Stimulated activated CD4-positive, alpha-beta T cell treated with anti-CD3 and anti-CD28 coated beads, TNF-alpha, amount 100 ng/mL, for 1 hour (primary cell): ENCODE measurements at places on chromosomes 6 and 20.
A peak's percentile ranks its signal among the peaks of the same experiment; 100 is the strongest.

DNA sequence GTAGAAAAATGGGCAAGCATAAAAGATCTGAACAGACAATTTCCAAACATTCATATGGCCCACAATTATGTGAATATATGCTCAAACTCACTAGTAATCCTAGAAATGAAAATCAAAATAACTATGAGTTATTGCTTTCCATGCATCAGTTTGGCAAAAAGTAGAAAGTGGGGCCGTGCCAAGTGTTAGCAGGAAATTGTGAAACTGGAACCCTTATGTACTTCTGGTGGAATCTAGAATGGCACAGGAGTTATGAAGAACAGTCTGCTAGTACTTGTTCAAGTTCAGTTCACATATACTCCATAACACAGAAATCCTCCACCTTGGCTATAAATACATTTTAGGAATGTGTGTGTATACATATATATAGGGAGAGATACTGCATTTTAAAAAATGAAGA is 89.8 kb downstream of the EYA2 start:
- DNase-seq = no peak

DNA sequence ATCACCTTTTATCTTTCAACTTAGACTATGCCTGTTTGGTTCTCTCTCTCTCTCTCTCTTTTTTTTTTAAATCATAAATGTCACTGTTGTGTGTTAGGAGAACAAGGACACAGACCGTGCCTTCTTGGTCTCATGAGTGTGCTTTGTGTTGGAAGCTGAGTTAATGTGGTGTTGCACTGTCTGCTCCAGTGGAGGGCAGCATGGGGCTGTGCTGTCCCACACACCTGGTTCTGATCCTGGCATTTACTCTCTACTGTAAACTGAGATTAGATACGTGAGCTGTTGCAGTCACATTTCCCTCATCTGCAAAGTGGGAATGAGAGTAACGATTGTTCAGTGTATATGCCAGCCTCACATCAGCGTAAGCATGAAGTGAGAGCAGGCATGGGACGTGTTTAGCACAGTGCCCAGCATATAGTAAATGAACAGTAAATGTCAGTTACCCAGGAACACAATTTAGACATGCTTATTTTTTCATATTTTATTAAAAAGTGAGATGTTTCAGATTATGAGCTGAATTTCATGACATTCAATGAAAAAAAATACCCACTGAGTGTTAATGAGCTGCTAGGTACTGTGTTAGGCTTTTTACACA is 161.1 kb downstream of the FARS2 start:
- DNase-seq = no peak

GRCh38 chr6:15183979-15184378 is 61.9 kb upstream of the JARID2 start:
- no peak for DNase-seq

GRCh38 chr6:42963855-42964605 is 3.5 kb downstream of the GNMT start:
- no peak for DNase-seq

DNA sequence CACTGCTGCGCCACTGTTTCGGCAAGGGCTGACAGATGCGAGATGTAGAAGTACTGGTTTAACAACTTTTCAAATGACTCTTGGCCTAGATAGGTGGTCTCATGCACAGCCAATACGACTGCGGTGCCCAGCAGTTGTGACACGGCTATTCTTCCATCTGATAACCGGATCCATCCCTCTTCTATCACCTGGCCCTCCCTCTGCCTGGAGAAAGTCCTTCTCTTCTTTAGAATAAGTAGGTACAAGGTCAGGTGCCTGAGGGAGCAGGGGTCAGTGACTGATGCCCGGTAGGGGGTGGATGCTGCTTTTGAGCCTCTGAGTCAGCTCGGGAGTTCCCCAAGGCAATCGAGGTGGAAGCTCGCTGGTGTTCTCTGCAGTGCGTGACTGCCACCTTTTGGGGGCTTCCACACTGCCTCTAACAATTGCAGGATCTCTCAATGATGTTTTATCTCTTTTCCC is 166.8 kb upstream of the GRIK2 start:
- no peak for DNase-seq

- no peak for DNase-seq
These were observed 296.4 kb upstream of the CDH4 start for GRCh38 chr20:60955706-60956105.

GRCh38 chr6:27669295-27669623 is 196.4 kb upstream of the ZNF184 start:
- no peak for DNase-seq

DNA sequence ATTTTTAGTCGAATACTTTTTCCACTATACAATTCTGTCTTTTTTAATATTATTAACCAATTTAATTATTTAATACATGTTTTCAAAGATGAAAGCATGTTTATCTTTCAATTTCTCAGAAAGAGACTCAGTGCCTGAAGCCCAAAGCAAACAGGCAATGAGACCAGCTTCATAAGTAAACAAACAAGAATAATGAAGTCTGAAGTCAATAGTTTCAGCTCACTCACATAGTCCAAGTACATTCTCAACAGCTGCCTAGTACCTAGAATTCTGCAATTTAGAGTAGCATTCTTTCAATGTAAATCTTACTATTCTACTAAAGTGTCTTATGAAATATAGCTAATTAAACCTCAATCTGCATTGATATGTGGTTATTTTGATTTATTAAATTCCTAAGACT is 626.5 kb upstream of the NRSN1 start:
- no peak for DNase-seq

GRCh38 chr6:11196511-11197174 is 35.8 kb downstream of the NEDD9 start:
- DNase-seq = no peak

DNA sequence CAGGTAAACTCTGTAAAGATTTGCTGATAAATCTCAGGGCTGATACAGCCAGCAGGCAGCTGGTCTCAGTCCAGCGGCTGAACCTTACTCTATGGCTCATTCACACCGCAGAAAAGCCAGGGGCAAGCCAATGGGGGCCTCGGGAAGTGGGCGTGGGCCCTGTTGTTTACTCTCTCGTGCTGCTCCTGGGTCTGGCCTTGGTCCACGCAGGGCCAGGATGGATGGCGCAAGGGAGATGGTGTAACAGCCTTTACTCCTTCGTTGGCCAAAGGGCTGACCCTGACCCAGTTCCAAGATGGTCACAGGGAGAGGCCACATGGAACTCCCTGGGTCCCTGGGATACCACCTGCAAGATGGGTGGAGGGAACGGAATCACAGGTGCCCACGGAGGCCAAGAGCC is 16.2 kb downstream of the KCNK17 start:
- no peak for DNase-seq

GRCh38 chr6:5151955-5152401 is 66.8 kb downstream of the PPP1R3G start:
- DNase-seq = no peak

DNA sequence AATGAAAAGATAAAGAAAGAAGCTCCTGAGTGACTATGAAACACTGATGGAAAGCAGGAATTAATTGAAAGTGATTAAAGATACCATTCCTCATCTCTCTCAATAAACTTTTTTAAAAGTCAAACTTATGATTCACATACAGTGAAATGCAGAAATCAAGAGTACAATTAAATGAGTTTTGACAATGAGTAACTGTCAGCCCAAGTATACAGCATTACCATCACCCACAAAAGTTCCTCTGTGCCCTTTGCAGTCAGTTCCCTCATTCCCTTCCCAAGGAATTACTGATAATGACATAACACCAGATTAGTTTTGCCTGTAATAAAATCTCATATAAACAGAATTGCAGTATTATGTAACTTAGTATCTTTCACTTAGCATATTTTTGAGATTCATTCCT is 44.5 kb downstream of the ATG5 start:
- DNase-seq = no peak

DNA sequence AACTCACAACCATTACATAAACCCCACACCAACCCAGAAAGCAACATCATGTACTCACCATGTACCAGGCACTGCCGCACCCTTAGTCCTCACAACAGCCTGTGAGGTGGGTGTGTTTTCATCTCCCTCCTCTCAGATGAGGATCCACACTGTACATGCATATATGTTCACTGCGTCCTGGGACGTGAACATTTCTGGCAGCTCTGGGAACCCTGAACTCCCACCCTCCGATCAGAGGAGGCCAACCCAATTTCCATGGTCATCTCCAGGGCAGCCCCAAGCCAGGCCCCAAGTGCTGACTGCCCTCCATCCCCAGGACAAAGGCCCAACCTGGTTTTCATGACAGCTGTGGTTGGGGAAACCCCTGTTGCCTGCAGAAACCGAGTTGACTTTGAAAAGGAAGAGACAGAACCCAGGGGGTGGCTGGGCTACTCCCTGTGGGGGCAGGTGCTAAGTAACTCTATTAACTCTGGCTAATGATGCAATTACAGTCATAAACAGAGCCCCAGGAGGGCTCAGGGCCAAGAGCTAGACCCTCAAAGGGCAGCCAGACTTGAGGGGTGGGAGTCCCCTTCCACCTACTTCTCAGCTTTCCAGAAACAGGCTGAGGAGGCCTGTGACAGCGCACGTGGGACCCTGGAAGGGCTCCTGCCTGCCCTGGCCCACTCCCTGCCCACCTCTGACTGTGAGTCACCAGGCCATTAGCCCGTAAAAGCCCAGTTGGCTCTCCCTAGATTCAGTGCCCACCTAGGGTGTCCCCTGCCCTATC is 2.6 kb downstream of the TFEB start:
- peak; percentile 31 for DNase-seq

DNA sequence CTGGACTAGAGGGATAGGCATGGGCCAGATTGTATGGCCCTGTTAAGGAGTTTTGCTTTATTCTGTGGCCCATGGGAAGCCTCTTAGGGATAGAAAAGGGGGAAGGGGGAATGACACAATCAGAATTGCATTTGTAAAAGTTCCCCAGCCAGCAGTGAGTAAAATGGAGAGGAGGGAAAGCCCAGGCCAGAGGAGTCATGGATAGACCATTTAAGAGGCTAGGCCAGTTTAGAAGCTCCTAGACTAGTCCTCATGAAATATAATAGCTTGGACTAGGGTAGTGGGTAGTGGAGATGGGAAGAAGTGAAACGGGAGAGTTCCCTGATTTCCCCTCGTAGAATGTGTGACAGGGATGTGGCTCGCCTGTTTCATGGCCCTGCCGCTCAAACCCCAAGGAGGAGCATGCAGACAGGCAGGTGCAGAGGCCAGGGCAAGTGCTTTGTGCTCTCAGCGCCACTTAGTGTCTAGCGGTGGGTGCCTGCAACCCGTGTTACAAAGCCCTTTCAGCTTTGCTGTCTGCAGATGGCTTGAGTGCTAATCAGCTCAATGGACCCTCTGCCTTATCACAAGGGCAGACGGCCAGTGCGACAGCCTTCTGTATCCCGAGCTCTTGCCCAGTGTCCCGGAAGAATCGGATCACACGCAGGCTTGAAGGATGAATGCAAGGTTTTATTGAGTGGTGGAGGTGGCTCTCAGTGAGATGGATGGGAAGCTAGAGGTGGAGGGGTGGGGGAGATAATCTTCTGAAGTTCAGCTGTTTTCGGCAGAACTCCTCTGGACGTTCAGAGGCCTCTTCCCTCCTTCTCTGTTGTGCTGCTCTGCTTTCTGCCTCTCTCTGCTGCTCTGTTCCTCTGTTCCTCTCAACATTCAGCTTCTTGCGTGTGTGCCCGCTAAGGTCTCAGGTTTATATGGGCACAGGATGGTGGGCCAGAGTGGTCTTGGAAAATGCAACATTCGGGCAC is 141.1 kb downstream of the CEP57L1 start:
- DNase-seq = no peak

GRCh38 chr6:66096679-66097078 is 389.7 kb upstream of the EYS start:
- DNase-seq = no peak

DNA sequence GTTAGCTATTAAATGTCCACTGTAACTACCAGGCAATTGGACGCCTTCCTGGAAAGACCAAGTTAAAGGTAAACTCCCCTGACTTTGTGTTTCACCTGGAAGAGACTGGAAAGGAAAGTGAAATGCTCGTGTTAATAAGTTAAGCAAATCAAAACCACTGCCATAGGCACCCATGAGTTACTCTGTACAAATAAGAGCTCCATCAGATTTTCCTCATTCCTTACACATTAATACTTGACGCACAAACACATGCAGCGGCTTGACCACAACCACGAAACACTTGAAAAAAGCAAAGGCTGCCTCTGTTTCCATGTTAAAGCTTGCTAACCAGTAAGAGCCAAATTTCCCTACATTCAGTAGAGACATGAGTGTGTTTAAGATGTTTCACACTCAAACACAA is 19.8 kb downstream of the GCM1 start:
- DNase-seq = no peak

DNA sequence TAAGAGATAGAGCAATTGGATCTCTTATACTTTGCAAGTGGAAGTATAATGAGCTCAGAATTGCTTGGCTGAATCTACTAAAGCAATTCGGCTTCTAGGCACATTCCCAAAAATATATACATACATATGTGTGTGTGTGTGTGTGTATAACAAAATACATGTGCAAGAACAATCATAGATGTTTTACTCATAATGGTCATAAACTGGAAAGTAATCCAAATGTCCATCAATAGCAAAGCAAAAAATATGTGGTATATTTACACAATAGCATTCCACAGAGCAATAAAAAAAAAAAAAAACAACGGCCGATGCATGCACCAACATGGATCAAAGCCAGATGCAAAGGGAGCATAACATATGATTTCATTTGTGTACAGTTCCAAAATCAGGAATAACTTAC is 707.9 kb downstream of the RFPL4B start:
- no peak for DNase-seq

DNA sequence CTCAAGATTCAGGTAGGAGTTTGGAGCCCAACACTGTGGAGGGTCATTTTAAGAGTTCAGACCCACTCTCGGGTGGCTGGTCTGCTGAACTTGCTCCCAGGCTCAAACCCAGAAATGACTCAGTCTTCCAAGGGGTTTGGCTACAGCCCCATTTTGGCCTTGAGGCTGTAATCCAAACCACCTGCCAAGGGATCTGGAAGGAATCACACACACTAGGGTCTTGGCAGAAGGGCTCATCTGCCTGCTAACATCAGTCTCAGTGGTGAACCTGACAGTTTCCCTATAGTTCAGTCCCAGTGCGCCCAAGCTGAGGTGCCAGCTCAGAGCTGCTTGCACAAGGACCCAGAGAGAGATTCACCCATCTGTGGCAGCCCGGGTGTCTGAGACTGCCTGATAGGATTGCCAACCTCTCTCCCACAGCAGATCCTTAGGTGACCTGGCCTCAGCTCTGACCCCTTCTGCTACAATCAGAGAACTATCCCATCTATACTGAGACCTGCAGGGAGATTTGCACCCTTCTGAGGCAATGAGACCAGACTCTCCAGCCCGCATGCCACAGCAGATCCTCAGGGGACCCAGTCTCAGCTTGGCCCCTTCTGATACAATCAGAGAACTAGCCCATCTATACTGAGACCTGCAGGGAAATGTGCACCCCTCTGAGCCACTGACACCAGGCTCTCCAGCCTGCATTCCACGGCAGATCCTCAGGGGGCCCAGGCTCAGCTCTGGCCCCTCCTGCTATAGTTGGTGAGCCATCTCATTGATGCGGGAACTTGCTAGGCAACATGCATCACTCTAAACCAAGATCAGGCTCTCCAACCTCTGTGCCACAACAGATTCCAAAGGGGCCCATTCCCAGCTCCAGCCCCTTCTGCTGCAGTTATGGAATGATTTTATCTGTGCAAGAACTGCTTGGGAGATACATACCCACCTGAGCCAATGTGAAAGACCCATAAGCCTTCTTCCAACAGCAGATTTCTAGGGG is 48.2 kb downstream of the THBS2 start:
- no peak for DNase-seq

- DNase-seq = no peak
These were observed 84.3 kb upstream of the TMEM181 start for GRCh38 chr6:158475344-158476302.
